ENCODE measurements at places on chromosomes 2 and 18.

DNA sequence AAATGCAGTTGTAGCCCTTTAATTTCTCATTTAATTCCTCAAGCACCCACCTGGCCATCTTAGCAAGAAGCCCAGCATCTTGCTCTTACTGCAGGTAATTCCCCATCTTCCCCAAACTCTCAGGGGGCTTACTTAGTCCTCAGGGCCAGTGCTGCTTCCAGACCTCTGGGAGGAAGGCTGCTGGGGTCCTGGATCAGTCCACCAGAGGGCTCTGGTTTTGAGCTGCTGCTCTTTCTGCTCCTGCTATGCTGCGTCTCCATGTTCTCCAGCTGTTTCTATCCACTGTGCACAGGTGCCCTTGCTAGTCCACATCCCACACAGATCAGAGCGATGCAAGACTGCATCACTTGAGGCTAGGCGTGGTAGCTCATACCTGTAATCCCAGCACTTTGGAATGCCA lies 34.5 kb upstream of the TMEM87B start:
- no peak for DNase-seq

- DNase-seq, result no peak
These were observed 263.2 kb downstream of the EN1 start for GRCh38 chr2:118584062-118584749.

DNA sequence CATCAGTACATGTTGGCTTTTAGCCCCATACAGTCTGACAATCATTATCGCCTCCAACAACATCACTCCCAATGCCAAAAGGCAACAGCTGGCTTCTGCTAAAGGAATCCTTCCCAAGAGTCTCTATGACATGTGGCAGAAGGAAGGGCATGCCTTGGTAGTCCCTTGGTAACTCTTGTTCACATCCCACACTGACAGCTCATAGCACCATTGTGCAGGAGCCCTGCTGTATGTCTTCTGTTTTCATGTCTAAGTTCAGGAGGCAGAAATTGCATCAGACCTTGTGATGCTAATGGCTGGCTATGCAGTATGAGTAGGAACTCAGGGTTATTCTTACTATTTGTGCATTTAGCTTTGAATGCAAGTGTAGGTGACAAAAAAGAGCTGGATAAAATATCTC lies 392.1 kb downstream of the PTH2R start:
- DNase-seq, result no peak

DNA sequence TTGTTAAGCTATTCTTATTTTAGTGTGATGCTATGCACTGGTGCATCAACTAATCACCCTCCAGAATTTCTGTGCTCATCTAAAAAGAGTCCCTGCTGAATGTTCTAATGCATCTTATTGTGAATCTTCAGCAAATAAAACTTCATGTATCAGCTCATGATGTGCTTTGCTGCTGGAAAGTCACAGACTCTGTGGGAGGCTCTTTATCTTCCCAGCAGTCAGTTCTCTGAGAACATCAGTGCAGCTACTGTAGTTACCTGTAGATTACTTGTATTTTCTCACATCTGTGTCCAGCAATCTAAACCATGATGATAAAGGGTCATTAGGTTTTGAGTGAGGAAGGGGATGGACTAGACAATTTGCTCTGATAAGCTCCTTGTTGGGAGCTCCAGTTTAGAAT lies 141.6 kb upstream of the SP3 start:
- no peak for DNase-seq

DNA sequence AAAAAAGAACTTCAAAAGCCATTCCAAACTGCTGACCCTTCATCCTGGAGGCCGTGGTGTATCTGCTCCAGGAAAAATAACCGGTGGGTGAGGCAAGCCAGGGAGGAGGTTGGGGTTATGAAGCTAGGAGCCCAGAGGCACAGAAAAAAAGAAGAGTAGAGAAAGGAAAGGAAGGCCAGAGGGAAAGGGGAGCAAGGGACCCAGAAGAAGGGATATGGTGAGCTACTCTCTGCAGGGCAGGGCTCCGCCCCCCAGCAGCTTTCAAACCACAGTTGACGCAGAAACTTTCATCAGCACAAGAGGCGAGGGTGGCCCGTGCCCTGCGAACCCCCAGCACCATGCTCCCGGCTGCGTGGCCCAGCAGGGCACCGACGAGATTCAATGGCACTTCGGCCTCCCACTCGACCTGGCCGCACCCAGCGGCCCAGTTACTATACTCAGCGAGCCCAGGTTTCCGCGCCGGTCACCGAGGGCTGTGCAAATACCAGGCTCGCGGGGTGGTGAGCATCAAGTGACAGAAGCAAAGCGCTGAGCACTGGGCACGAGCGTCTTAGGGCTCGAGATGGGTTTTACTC lies 665 bp downstream of the MCM6 start:
- no peak for DNase-seq

DNA sequence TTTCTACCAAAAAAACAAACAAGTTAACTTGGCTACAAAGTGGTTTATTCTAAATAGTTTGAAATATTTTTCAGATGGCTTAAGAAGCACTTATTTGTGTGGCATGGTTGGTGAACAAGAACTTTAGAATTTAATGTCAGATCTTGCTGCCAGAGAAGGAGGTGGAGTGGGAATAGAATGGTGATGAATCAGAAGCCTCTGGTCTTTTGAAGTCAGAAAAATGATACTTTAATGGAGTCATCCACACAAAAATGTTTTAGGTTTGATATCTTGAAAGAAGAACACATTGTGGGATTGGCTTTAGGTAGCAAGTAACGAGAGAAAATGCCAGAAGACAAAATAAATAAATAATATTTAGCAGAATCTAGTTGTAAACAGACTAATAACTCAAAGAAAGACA lies 243.1 kb upstream of the FANCL start:
- DNase-seq, result no peak

DNA sequence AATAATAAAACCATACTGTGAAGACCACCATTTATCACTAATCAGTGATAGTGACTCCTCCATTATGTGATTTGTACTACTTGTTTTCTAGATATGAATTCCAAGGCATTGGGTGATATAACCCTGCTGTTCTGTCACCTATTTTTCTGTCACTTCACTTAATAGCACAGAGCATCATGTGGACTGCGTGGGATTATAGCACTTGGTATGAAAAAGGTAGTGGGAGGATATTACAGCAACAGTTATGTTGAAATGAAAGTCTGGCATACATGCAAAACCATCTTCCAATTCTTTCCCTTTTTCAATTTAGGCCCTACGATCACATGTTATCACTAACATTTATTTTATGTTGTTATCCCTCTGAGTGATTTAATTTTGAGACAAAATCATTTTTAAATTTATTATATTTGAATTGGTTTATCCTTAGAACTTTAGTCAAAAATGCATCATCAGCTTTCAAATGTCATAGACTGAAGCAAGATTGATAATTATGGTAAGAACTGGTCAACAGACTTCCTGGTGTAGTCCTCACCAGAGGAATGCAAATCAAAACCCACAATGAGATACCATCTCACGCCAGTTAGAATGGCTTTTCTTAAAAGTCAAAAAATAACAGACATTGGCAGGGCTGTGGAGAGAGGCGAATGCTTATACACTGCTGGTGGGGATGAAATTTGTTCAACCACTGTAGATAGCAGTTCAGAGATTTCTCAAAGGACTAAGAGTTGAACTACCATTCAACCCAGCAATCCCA lies 242.6 kb downstream of the IKZF2 start:
- no peak for DNase-seq
